ENCODE measurements at places on chromosomes 4 and X.

- no peak for DNase-seq
Observed at GRCh38 chr4:169351872-169352271, 81.1 kb upstream of the SH3RF1 start.

GRCh38 chr4:75710246-75710645 lies 14.1 kb upstream of the USO1 start:
- DNase-seq, result no peak

DNA sequence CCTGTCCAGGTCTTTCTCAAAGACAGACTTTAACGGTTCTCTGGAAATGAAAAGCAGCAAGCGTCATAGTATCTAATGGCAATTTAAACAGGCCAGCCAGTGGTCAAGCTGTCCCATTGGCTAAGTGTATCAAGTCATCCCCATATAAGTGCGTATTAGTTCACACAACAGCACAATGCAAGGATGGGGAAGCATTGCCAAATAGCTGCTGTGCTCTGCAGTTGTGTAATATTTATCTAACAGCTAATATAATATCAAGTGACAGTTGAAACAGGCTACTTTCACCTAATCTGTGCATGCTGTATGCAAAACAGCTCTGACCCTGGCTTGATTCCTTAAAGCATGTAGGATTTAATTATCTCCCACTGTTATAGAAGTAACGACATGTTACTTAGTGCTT lies 134.8 kb upstream of the PPARGC1A start:
- DNase-seq, result no peak

- DNase-seq, result no peak
Observed at GRCh38 chr4:178976861-178977260, 1534.6 kb upstream of the AGA start.

GRCh38 chr4:128832243-128832625 lies 22.7 kb downstream of the JADE1 start:
- DNase-seq, result no peak

- no peak for DNase-seq
Observed at GRCh38 chr4:126856906-126857305, 775.9 kb upstream of the INTU start.

DNA sequence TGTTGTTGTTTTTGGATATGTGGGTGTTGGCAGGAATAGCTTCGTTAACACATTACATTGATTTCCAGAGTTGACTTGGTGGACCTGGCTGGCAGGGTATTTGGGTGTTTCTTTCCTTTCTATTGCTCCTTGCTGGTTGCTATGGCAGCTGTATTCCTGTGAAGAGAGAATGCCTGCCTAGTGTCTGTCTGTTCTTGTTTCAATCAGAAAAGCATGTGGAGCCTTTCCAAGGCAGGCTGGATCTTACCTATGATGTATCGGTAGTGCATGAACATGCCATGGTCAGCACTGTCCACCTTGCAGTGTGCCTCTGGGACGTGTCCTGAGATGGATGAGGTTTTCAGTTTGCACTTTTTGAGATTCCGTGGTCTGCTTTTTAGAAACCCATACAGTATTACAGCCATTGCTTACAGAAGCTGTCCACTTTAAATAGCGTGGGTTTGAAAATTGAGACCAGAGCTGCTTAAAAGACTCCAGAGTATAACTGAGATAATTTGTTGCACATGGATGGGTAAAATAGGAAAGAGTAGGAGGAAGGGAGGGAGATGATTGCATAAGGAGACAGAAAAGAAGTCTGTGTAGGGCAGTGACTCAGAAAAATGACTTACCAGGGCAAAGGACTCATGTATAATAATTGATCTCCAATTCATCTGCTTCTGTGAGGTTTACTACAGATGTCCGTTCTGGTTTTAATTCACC lies 20.0 kb upstream of the AADAT start:
- peak; percentile 51 for DNase-seq

GRCh38 chr4:108821351-108821930 lies 58.6 kb upstream of the ETNPPL start:
- no peak for DNase-seq

DNA sequence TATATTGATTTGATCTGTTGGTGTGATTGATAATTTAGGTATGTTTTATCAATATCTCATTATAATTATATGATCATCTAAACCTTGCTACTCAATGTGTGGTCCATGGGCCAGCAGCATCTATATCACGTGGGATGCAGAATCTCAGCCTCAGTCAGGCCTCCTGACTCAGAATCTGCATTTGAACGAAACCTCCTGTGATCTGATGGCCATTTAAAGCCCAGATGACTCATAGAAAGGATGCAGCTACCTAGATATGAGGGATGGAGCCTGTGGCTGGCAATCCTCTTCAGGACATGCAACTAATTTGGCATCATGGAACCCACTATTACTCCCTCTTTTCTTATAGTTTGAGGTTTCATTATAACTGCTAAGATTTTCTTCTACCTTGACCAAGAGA lies 11.3 kb upstream of the CHRNA9 start:
- DNase-seq, result no peak

DNA sequence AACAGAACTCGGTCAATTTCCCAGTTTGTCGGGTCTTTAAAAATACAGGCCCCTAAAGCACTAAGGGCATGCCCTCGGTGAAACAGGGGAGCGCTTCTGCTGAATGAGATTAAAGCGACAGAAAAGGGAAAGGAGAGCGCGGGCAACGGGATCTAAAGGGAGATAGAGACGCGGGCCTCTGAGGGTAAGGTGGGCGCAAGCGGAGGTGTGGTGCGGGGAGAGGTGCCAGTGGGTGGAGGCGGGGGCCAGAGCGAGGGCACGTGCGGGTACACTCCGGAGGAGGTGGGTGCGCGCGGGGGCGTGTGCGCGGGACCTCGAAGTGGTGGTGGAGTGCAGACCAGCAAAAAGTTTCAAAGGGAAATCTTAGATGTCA lies 787 bp upstream of the TET2 start:
- DNase-seq, result no peak

DNA sequence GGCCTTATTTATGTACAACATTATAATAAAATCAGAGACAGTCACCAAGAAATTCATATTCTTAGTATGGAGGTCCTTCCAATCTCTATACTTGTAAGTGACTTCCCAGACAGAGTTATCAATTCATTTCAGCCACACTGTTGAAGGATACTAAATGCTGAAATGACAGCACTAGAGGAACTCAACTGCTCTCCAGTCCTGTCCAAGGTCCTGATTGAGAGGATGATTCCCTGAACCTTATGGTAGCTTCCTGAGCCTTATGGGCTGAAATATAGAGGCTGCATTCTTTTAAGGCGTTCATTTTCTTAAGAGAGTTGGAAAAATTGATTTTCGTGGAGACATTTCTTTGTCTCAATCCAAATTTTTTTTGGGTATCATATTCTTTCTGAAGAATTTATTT lies 205.9 kb downstream of the TLL1 start:
- no peak for DNase-seq

- no peak for DNase-seq
Observed at GRCh38 chr4:76279462-76279861, 27.1 kb upstream of the STBD1 start.

- DNase-seq, result no peak
Observed at GRCh38 chr4:177453116-177453515, 10.9 kb upstream of the AGA start.

DNA sequence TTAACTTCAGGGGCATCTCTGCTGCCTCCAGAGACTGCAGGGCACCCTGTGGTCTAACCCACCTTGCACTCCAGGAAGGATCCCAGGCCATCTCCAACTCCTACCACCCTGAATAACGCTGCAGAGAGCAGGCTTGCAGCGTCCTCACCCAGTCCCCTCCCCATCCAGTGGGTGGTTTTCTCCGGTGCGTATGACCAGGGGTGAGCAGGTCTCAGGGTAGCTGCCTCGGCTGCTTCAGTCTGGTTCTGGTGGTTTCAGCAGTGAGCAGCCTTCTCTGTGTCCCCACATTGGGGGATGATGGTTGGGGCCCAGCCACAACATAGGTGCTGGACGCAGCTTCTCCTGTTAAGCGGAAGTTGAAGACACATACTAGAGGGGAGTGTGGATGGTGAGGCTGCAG lies 38.6 kb upstream of the SORCS2 start:
- no peak for DNase-seq

DNA sequence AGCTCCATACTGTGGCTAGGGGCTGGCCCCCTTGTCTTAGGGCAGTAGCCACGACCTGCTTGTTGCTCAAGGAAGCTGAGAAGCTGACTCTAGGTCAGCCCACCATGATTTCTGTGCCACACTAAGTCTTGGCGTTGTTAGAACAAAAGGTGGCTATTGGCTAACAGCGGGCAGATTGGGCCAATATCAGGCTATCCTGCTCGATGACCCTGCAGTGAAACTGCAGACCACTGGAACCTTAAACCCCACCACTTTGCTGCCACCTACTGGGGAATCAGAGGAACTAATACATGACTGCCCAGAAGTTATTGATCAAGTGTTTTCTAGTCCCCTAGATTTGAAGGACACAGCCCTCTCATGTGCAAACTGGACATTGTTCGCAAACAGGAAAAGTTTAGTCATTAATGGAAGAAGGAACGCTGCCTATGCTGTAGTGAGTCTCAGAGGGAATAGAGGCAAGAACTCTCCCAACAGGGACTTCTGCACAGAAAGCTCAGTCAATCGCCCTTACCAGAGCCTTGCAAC lies 17.0 kb upstream of the PAPSS1 start:
- DNase-seq, result no peak

GRCh38 chr4:38224850-38225249 lies 264.7 kb downstream of the PTTG2 start:
- DNase-seq, result no peak

GRCh38 chr4:52143815-52144214 lies 92.7 kb downstream of the SPATA18 start:
- DNase-seq, result no peak

GRCh38 chrX:143002206-143002605 lies 23.5 kb upstream of the SPANXN4 start:
- no peak for DNase-seq

GRCh38 chr4:78806943-78807460 lies 30.9 kb downstream of the BMP2K start:
- DNase-seq, result no peak

DNA sequence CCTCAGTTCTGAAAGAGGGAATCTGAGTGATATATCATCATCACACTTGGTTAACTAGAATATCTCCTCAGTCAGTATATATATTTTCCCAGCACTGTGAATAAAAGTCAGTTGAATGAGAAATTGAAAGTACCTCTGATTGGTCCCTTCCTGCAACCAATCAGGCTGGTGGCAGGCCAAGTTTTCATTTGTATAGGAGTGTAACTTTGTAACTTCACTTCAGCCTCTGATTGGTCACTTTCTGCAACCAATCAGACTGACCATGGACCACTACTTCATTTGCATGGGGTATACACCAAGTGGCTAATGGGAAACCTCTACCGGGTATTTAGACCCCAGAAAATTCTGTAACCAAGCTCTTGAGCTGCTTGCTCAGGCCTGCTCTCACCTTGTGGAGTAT lies 2.0 kb upstream of the PGK1 start:
- DNase-seq, result no peak

All from GM04504 (cell line).